ENCODE measurements at places on chromosomes 2 and 18.

- peak; percentile 31 for DNase-seq
These were observed 326.2 kb downstream of the SETBP1 start for GRCh38 chr18:45006934-45007333.

GRCh38 chr2:104033399-104033798 is 820.5 kb upstream of the POU3F3 start:
- DNase-seq = no peak

DNA sequence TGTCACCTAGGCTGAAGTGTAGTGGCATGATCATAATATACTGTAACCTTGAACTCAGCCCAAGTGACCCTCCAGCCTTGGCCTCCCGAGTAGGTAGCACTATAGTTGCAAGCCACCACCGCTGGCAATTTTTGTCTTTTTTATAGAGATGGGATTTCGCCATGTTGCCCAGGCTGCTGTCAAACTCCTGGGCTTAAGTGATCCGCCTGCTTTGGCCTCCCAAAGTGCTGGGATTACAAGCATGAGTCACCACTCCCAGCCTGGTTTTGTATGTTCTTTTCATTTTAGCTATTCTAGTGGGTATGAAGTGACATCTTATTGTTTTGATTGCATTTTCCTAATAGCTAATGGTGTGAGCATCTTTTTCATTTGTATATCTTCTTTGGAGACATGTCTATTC is 11.3 kb upstream of the EXOC6B start:
- peak; percentile 31 for DNase-seq

- DNase-seq = peak; percentile 22
These were observed 2.2 kb downstream of the LRATD1 start for GRCh38 chr2:14634489-14635390.

GRCh38 chr2:41167014-41167413 is 715.1 kb upstream of the SLC8A1 start:
- no peak for DNase-seq

DNA sequence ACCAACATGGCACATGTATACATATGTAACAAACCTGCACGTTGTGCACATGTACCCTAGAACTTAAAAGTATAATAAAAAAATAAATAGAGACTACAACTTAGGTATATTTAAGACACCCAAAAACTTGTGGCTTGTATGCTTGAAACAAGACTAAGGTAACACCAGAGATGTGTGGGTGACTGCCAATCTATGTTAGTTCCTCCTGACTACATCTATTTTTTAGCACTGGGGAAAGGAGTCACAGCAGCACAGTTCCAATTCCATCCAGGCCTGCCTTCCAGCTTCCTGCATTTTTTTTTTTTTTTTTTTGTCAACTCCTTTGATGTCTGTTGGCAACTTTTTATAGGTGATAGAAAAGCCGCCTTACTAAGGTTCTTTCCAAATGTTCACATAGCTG is 18.2 kb downstream of the C2orf69 start:
- no peak for DNase-seq

- peak; percentile 72 for DNase-seq
These were observed 156.1 kb downstream of the TPGS2 start for GRCh38 chr18:36672437-36673344.

DNA sequence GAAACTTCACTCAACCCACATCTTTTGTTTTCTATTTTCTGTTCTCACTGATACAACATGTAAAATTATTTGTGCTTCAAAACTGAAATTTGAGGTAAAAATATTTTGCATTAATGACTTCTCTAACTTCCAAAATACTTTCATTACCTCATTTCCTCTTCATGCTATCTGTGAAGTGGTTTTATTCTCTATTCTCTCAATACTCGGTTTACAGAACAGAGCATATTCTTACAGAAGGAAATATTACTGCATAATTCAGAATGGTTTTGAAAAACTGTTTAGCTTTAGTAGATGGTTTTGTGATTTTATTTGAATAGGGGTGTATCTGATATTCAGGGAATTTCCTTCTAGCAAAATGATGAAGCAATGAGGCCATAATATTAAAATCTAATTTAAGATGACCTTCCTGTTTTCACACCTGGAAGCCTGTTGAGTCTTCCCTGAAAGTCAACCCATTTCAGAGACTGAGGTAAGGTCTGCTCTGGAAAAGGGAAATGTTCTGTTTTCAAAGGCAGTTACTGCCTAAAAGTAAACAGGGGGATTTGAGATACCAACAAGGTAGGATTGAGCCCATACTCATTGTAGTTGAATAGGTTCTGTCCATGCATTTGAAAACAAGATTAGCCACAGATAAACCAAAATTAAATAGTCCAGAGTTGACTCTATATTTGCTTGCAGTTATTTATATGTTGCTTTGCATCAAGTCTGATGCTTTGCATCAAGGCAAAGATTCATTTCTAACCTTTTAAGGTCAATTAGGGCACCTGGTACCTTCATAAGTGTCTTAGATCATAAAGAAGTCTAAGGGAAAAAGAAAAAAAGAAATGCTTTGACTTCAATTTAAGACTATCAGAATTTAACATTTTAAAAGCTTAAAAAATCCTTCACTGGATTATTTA is 50.8 kb upstream of the PEX13 start:
- no peak for DNase-seq

DNA sequence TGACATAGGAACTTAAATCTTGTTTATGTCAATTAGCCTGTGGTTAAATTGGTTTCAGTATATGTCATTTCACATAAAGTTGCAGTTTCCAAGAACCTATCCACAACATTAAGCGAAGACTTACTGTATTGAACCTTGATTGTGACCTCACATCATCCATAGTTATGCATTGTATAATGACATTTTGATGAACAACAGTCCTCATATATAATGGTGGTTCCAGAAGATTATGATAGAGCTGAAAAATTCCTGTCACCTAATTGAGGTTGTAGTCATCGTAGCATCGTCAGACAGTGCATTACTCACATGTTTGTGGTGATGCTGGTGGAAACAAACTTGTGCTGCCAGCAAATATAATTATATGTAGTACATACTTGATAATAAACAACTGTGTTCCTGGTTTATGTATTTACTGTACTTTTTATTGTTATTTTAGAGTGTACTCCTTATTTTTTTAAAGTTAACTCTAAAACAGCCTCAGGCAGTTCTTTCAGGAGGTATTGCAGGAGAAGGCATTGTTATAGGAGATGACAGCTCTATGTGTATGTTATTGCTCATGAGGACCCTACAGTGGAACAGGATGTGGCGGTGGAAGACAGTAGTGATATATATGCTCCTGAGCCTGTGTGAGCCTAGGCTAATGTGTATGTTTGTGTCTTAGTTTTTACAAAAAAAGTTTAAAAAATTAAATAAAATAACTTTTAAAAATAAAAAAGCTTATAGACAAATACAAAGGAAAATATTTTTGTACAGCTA is 56.6 kb downstream of the UBE2E3 start:
- DNase-seq = peak; percentile 65

- peak; percentile 59 for DNase-seq
These were observed 128.7 kb upstream of the L3MBTL4 start for GRCh38 chr18:6543330-6543908.

DNA sequence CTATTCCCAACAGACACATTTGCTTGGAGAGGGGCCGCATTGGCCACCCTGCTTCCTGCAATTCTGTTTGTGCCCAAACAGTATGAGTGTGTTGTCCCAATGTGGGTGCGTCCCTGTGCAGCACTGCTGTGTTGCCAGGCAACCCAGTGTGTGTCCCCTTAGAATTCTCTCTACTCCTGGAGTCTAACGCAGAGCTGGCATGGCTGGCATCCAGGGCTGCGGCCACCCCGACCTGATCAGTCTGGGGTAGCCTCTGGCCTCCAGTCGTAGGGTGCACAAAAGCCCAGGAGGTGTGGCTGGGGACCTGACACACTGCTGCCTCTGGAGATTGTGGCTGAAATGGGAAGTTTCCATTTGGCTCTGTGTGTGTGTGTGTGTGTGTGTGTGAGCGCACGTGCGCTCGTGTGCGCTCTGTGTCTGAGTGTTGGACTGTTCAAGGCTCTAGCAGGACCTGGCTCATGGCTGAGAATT is 48.0 kb downstream of the TEX44 start:
- DNase-seq = peak; percentile 26

DNA sequence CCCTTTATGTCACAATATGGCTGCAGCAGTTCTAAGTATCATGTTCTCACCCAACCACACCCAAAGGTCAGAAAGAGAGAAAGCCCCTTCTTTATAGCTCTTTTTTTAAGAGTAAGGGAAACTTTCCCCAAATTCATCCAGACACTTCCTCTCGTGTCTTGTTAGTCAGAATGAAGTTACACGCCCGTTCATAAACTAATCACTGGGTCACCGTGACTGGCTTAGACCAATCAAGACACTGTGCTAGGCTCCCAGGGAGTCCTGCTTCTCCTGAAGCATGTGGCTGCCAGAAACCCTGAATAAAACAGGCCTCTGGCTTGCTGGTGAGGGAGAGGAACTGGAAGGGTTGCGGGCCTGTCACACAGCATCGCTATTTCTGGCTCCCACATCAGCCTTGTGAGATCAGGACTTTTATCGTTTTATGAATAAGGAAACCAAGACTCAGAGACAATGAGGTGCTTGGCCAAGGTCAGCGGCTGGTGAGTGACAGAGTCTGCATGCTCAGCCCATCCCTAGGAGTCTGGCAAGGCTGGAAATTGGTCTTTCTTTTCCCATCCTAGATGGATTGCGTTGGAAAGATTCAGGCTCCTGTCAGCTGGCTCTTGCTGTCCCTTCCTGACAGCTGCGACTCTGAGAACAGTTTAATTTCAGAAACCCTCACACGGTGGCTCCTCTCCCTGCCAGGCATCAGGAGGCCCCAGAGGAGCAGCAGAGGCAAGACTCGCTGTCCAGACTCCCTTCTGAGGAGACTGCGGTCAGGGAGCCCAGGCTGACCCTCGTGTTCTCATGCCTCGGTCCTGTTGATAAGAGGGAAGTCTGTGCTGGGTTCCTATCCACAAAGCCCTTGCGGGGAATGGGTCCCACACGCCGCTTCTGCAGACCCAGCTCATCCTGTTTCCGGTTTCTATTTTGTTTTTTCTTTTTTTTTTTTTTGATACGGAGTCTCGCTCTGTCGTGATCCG is 104.5 kb upstream of the TAF1B start:
- DNase-seq = peak; percentile 59

DNA sequence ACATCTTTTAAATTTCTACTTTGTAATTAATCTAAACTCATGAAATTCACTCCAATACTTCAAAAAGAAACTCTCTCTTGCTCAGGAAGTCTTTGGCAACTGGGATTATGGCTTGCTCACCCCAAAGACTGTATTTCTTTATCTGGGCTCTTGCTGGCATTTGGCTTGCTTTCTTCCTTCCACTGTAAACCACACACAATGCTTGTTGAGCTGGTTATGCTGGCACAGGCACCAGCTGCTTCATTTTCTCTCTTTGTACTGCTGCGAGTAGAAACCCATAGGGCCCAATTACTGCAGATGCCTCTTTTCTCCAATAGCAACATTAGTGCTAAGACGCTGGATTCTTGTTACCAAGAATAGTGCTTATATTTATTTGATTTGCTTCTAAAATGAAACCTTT is 51.4 kb downstream of the SLC38A11 start:
- peak; percentile 25 for DNase-seq

GRCh38 chr2:28993206-28993960 is 12.3 kb downstream of the TOGARAM2 start:
- no peak for DNase-seq

- DNase-seq = peak; percentile 39
These were observed 122.0 kb upstream of the MGAT5 start for GRCh38 chr2:134131681-134132489.

DNA sequence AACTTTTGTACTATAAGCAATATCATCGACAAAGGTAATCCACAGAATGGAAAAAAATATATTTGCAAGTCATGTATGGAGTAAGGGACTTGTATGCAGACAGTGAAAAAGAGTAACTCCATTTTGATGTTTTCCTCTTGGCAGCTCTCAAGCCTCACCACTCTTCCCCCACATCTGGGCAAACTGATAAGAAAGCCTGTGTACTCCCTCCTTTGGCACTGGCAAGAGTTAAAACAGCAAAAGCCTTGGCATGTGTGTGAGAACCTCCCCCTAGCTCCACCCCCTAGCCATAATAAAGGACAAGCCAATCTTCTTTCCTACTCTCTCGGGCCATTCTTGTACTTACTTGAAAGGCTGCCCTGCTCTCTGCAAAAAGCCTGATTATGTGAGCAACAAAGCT is 335.2 kb downstream of the LRATD1 start:
- no peak for DNase-seq

DNA sequence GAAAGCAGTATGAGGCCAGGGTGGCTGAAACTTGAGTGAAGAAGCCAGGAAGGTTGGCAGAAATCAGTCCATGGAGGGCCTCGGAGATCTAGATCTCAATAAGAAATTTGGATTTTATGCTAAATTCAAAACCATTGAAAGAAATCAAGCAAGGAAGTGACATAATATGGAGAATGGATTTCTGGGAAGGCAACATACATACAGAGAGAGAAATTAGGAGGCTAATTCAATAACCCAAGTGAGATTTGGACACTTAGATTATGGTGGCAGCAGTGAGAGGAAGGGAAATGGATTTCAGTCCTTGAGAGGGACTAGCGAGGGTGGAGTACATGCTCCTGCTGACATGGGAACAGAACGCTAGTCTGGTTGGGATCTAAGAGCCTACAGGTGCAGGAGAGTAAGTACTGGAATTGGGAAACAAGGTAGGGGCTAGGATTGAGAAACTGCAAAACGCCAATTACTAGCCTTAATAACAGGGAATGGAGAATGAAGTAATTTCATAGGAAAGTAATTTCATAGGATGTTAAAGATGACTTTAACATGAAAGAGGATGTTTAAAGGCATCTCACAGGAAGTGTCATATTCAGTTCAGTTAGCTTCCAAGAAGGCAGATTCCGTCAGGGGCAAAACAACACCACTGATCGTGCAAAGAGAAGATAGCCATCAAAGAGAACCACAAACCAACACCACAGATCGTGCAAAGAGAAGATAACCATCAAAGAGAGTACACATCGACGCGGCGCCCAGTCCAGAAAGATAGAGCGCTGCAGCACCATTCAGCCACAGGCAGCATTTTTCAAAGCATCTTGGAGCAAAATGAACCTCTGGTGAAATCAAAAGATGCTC is 27.2 kb downstream of the CDKL4 start:
- no peak for DNase-seq

DNA sequence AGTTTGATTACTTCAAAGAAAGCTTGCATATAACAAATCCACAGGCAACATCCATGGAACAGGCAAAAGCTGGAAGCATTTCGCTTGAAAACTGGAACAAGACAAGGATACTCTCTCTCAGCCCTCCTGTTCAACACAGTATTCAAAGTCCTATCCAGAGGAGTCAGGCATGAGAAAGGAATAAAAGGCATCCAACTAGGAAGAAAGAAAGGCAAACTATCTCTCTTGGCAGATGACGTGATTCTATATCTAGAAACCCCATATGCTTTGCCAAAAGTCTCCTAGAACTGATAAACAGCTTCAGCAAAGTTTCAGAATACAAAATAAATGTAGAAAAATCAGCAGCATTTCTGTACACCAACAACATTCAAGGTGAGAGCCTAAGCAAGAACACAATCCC is 34.1 kb upstream of the MC4R start:
- no peak for DNase-seq

DNA sequence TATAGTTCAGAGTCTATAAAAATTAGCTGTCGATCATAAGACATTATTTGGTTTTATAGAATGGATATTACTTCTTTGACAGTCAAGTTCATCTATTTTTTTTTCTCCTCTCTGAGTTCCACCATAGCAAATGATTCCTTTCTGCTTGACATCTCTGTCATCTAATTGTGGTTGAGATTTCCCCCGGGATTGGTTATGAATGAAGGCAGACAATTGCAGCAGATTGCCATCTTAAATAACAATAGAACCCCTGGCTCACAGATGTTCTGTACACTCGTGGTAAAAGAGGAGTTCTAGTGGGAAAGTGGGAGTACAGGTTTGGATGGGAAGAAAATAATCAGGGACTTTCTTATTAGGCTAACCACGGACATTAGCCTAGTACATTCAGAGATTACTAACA is 292.1 kb upstream of the NRXN1 start:
- DNase-seq = no peak
